ENCODE measurements at places on chromosomes 5 and 9.

DNA sequence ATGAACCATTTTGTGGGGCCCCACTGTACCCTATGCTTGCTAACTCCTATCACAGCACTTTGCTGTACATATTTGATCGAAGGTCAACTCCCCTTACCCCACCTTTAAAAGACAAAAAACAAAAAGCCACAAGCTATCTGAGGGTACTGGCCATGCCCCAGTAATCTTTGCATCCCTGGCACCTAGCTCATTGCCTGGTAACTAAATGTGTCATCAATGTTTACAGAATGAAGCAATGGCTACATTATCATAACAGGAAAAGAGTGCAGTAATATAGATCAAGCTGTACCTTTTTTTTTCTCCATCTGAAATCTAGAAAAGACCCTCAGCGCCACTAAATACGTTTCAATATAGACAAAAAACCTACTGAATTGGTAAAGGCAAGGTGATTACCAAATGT is 188.0 kb downstream of the ELAVL2 start:
- no peak for DNase-seq

GRCh38 chr5:114435885-114436299 is 74.0 kb downstream of the KCNN2 start:
- no peak for DNase-seq

DNA sequence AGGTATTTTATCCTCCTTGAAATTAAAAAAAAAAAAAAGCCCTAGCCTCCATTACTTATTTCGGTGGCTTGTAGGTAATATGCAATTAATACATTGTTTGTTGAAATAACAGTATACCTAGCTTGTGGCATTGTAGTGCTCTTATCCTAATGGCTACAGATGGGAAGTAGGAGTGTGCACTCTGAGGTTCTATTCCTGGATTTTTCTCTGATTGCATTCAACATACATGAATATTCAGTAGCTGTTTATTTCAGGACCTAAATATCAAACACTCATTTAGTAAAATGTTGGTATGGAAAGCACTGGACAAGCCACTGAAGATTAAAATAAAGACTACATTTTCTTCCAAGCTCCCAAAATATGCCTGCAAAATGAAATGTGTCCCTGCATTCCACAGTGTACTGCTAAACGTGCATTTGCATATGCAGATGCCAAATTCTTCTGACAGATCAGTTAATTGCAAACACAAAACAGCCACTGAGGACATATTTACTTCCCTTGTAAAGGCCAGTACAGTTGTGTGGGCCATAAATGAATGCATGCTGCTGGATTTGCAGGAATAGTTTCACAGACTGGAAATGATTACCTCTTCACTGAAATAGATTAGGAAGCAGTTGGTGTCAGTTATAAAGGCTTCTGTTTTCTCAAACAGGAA is 826.1 kb downstream of the PRELID2 start:
- no peak for DNase-seq

GRCh38 chr9:83701769-83702168 is 6.0 kb downstream of the UBQLN1 start:
- no peak for DNase-seq

- DNase-seq = no peak
Measured at GRCh38 chr5:168251259-168251658, 40.2 kb upstream of the WWC1 start.
